Testis (tissue), 5 donors: ENCODE measurements at places on chromosomes 13 and 19. TPM values are rescaled to one million over a fixed set of nuclear protein-coding genes. Genes with fewer than 3 reads are reported as not detected.
A peak's percentile ranks its signal among the peaks of the same experiment; 100 is the strongest.

GRCh38 chr13:97414392-97414791 is 19.6 kb upstream of the RAP2A start:
- no peak for DNase-seq

Gene ZNF726
- total RNA-seq = 9.2 TPM

Gene FBXW9
- 20.5 TPM for total RNA-seq

Gene CFAP97D2
- total RNA-seq = 1.5 TPM

DNA sequence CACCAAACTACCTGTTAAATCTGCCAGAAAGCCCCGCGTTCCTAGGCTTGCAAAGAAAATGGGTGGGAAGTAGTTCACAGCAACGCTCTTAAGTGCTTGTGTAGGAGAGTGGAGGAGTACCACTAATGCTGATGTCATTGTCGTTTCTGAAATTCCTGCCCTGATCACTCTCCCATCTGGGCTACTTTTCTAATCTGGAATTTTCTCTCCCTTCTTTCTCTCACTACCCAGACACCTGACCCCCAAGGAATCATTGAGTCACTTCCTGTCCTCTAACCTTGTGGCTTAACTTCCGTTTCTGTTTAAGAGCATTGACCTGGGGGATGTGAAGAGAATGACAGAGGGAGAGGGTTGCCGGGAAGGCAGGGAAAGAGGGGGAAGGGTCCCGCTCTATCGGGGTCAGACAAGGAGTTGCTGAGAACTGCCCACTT is 98.7 kb downstream of the STARD13 start:
- DNase-seq = no peak

GRCh38 chr19:18517606-18518005 is 4.3 kb downstream of the ELL start:
- no peak for DNase-seq

GRCh38 chr19:47390533-47391488 is 28.5 kb downstream of the MEIS3 start:
- DNase-seq = no peak

GRCh38 chr13:112802802-112803195 is 113.0 kb downstream of the ATP11A start:
- no peak for DNase-seq

DNA sequence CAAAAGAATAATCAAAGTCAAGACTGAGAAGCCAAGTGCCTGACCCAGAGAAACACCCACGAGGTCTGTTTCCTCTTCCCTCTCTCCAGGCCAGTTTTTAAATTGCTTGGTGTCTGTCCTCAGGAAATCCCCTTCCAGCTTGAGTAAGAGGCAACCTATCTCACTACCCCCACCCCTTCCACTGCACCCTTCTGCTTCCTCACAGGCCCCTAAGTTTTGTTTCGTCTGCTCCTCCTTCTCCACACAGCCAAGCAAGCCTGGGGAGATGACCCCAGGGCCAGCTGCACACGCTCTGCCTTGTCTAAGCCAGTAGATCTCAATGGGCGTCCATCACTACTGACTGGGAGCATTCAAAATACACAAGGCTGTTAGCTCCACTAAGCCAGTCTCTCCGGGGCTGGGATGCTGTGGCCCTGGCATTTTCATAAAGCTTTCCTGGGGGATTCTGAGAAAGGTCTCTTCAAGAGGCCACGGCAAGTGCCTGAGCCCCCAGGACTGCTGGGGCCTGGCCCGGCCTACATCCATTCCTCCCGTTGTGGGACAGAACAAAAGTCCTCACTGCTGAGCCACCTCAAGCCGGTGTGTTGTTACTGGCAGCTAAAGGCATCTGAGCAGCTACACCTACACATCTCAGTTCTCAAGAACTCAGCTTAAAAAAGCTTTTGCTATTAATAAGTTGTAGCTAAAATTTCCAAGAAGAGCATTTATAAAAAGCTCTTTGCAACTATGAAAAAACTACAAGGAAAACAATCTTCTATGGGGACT is 14.9 kb upstream of the IL4I1 start:
- DNase-seq = no peak

- no peak for DNase-seq
These were observed 11.7 kb upstream of the SPACA6 start for GRCh38 chr19:51681286-51681941.

GRCh38 chr13:49367640-49368422 is 76.0 kb downstream of the CAB39L start:
- no peak for DNase-seq

GRCh38 chr13:76904507-76904906 is 18.3 kb upstream of the KCTD12 start:
- no peak for DNase-seq

DNA sequence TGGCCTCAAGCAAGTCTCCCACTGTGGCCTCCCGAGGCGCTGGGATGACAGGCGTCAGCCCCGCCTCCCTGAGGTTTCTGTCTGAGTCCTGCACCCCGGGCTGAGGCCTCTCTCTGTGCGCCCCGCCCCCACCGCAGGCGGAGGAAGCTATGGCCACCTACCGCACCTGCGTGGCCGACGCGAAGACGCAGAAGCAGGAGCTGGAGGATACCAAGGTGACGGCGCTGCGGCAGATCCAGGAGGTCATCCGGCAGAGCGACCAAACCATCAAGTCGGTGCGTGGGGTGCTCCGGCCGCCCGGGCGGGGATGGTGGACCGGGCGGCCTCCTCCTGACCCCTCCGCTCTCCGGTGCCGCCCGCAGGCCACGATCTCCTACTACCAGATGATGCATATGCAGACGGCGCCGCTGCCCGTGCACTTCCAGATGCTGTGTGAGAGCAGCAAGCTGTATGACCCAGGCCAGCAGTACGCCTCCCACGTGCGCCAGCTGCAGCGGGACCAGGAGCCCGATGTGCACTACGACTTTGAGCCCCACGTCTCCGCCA is 12.7 kb downstream of the ARHGAP45 start:
- DNase-seq = no peak

DNA sequence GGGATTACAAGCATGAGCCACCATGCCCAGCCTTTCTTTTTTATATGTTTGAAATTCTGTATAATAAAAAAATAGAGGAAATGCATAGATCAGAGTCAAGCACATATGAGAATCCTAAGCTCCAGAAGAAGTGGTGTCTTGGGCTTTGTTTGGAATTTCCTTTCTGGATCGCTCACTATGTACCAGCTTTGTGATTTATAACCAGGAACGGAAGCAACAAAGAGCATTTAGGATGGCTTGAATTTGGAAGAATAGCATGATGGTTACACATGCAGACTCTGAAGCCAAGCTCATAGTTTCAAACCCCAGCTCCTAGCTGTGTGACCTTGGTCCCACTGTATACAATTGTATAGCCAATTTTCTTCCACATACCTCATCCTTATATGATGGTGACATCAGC is 28.0 kb upstream of the SLC15A1 start:
- DNase-seq = no peak

- peak; percentile 32 for DNase-seq
These were observed 129.5 kb downstream of the CYSLTR2 start for GRCh38 chr13:48783181-48783630.

Gene ADGRE2
- total RNA-seq = 1.6 TPM

Gene PNKP
- total RNA-seq = 110 TPM

DNA sequence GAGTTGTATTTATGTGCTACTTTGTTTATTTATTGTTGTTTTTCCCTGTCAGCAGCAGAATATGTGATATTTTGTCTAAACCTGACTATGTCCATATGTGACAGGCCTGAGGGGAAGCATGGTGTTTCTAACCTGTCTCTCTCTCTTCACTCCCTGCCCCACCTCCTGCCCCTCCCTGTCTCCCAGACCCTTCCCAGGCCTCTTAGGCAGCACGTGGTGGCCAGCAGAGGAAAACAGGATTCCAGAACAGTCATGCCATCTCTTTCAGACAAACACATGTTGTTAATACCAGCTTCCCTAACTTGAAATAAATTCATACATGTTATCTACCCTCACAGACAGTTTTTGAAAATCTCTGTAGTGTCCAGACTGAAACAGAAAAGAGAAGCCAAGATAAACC is 31.0 kb upstream of the ATP11A start:
- DNase-seq = no peak

Gene SMIM17
- total RNA-seq = 0.79 TPM

DNA sequence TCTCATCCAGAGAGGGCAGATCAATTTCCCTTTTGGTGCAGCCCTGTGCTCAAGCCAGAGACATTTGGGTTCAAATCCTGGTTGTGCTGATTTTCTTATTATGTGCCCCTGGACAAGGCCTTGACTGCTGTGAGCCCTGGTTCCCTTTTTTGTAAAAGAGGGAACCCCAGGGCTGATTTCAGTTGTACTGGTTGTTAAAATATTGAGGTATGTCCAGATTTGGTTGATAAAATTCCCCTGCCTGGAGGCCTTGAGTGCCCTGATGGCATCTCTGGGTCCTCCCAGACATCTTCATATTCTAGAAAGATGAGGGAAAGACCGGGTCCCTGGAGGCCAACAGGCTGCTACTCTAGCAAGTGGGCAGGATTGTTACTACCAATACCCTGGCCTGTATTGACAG is 14.4 kb upstream of the PLAUR start:
- DNase-seq = no peak

- DNase-seq = no peak
These were observed 41.7 kb upstream of the ZNF91 start for GRCh38 chr19:23436944-23437343.

Gene C19orf85
- not detected for total RNA-seq

GRCh38 chr19:1125601-1126467 is 22.0 kb downstream of the GPX4 start:
- no peak for DNase-seq

GRCh38 chr13:24287748-24288287 is 21.6 kb upstream of the C1QTNF9 start:
- DNase-seq = no peak

Gene ZNF497
- 10.3 TPM for total RNA-seq

DNA sequence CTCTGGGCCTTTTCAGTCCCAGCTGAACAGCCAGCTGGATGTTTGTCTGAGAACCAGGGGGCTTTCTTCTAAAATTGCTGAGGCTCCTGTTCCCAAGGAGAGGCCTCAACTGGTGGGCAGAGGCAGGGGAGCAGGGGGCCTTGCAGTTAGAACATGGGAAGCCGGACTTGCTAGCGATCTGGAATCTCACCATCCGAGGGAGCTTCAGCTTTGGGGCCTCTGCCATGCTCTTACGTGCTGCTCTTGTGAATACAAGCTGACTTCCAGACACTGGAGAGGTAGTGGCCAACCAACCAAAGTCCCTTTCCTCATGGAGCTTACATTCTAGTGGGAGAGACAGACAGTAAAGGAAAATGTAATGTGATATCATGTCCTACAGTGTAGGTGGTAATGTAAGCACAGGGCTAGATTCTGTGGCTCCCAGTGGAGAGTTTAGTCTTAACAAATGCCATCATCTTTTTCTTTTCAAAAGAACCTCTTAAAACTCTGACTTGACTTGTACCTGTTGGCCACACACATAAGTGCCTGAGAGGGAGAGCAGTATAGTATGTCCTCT is 22.2 kb downstream of the SHISA2 start:
- no peak for DNase-seq

DNA sequence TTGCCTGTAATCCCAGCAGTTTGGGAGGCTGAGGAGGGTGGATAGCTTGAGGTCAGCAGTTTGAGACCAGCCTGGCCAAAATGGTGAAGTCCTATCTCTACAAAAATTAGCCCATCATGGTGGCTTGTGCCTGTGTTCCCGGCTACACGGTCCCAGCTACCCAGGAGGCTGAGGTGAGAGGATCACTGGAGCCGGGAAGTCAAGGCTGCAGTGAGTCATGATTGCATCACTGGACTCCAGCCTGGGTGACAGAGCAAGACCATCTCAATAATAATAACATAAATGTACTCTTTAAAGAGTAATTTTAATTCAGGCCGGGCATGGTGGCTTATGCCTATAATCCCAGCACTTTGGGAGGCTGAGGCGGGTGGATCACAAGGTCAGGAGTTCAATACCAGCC is 38.7 kb downstream of the SKA3 start:
- no peak for DNase-seq

Gene SIPA1L3
- 47.6 TPM for total RNA-seq

DNA sequence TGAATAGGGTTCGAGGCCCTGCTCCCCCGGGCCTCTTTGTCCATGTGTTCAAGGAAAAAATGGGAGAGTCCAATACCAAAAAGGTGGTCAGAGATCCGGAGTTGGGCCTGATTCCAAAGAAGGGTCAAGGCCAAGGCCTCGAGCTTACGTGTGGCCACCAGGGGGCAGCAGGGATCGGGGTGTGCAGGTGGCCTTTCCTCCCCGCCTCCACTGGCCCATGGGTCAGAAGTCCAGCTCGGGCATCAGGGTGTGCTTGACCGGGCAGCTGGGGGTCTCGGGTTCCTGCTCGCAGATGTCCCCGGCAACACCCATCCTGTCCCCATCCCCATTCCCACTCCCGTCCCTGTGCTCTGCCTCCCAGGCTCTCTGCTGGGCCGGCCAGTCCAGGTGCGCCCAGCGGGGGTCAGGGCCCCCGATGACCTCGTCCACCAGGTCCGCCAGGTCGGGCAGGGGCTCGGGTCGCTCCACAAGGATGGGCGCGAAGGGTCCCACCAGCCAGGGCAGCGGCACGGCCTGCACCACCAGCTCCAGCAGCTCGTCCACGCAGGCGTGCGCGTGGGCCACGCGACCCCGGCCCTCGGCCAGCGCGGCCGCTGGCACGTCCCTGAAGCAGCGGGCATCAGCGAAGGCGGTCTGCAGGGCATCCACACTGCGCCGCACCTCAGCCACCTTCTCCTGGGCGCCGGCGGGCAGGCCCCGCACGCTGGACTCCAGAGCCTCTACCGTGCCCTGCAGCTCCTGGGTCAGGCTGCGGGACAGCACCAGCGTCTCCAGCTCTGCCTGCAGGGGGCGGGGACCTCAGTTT is 5.2 kb upstream of the PLIN4 start:
- peak; percentile 40 for DNase-seq

DNA sequence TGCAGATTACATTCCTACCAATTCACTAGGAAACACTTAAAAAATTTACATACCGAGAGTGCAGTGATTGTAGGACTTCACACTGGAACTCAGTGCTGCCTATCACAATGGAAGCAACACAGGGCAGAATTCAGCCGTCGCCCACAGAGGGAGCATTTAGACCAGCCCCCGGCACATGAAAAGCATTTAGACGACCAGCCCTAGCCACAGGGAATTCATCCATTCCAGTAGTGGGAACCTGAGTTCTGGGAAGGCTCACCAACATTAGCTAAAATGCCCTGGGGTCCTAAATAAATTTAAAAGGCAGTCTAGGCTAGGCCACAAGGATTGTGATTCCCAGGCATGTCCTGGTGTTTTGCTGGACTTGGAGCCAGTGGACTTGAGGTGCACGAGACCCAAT is 155.2 kb downstream of the LIG4 start:
- DNase-seq = no peak

GRCh38 chr13:93726173-93726957 is 499.8 kb downstream of the GPC6 start:
- DNase-seq = no peak

DNA sequence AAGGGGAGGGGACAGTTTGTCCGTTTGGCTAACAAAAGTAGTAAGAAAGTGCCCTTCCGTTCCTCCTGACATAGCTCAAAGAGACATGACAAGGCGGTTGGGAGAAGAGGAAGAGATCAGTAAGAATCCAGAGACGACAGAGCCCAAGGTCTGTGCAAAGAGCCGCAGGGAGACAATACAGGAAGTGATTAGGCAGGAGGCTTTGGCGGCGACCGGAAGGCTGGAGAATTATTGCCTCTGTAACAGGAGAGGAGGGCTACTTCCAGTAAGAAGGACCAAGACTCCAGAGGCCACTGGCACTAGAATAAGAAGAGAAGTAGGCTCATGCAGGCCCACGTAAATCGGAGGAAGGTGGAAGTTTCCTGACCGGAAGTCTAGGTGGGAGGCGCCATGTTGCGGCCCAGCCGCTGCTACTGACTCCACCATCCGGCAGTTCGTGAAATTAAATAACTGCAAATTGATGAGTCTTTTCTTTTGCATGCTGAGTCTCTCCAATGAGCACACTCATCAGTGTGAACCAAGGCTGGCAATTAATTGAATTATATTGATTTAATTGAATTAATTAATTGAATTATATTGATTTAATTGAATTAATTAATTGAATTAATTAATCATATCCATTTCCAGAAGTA is 9.9 kb downstream of the RFX2 start:
- peak; percentile 36 for DNase-seq
